ENCODE measurements at places on chromosomes 11 and 22. TPM values are rescaled to one million over a fixed set of nuclear protein-coding genes. Genes with fewer than 3 reads are reported as not detected.

GRCh38 chr11:15849257-15849656 lies 507.1 kb downstream of the SOX6 start:
- H3K4me1 ChIP-seq = peaks cover 6% of the 10 kb centered on the region
- no peak overlapping the region for H3K27ac ChIP-seq
- H3K27me3 ChIP-seq = no peaks in the 10 kb centered on the region
- no peaks in the 10 kb centered on the region for H3K36me3 ChIP-seq

GRCh38 chr22:44438056-44438455 lies 60.0 kb downstream of the RTL6 start:
- H3K36me3 ChIP-seq = no peaks in the 10 kb centered on the region
- no peak overlapping the region for H3K27ac ChIP-seq
- no peaks in the 10 kb centered on the region for H3K4me1 ChIP-seq
- DNase-seq = no peak
- no peaks in the 10 kb centered on the region for H3K27me3 ChIP-seq
- no peak overlapping the region for H3K4me3 ChIP-seq

Gene POLR2F
- total RNA-seq = 107 TPM

Gene OR56A1
- total RNA-seq = 0.06 TPM

Gene KRTAP5-7
- total RNA-seq = 0.94 TPM

DNA sequence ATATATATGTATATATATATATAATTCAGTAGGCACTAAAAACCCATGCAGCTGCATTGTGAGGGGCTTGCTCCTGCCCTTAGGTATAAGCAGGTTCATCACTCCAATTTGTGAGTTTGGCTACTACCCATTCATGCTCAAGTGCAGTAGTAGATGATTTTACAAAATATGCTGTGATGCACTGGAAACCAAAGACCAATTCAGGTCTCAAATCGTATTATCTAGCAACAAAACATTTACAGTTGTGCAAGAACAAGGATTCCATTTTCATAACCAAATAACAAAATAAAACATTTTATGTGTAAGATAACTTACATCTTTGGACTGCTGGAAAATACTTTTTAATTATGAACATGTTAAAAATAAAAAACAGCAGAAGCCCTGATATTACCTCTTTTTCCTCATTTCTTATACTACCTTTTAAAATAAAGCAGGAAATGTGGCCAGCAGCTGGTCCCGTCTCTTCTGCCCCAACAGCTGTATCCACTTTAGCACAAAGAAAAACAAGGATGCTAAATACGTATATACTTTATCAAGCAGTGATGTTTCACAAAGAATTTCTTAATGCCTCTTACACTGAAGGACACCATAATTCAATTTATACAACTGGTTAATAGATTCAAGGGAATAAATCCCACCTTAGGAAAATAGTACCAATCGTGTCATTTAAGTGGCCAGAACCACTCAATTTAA lies 2.8 kb downstream of the CREBZF start:
- H3K36me3 ChIP-seq = no peaks in the 10 kb centered on the region
- no peaks in the 10 kb centered on the region for H3K27me3 ChIP-seq
- no peak for DNase-seq
- no peak overlapping the region for H3K27ac ChIP-seq

Gene NAV2
- 6.0 TPM for total RNA-seq

DNA sequence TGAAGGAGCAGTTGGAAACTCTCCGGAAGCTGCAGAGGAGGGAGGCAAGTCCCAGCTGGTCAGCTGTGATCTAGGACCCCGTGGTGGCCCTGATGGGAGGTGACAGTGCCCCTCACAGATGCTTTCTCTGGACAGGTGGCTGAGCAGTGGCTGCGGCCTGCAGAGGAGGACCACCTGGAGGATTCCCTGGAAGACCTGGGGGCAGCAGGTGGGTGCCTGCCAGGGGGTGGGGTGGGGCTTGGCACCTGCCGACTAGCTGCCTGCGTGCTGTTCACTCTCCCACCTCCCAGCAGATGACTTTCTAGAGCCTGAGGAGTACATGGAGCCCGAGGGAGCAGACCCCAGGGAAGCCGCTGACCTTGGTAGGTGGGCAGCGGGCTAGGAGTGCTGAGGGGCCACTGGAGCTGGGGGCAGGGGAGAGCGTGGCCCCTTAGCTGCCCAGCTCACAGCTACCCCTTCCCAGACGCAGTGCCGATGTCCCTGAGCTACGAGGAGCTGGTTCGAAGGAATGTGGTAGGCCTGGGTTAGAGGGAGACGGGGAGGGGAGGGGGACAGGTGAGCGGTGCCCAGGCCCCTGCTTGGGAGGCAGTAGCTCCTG lies 3.1 kb downstream of the SCO2 start:
- H3K4me1 ChIP-seq = peaks cover 17% of the 10 kb centered on the region
- no peak overlapping the region for H3K4me3 ChIP-seq
- H3K36me3 ChIP-seq = no peaks in the 10 kb centered on the region
- no peak overlapping the region for H3K27ac ChIP-seq

DNA sequence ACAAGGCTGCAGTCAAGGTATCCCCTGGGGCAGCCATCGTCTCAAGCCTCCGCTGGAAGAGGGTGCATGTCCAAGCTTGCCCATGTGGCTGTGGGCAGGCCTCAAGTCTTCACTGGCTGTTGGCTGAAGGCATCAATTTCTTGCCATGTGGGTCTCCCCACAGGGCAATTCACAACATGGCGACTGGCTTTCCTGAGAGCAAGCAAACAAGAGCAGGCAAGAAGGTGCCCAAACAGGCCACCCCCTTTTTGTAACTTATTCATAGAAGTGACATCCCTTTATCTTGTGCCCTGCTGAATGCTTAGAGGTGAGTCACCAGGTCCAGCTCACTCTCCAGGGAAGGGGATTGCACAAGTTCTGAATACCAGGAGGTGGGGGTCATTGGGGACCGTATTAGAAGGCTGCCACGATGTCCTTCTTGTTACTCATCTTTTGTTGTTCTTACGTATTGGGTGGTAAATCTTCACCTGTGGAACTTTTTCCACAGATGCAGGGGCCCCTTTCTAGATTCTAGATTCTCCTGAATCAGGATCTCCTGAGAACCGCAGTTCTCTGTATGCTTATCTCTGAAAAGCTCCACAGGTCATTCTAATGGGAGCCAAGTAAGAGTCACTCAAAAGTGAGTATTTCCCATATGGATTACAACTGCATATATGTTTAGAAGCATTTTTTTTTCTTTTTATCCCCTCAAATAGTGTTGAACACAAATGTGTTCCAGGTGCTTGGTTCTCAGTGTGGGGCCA lies 44.2 kb upstream of the MICAL2 start:
- H3K4me3 ChIP-seq = no peak overlapping the region
- no peaks in the 10 kb centered on the region for H3K36me3 ChIP-seq
- no peak for DNase-seq

Gene BEST1
- total RNA-seq = 33.4 TPM

Gene ADAMTS15
- 2.8 TPM for total RNA-seq

- no peaks in the 10 kb centered on the region for H3K36me3 ChIP-seq
- DNase-seq = no peak
- peaks cover 17% of the 10 kb centered on the region for H3K4me1 ChIP-seq
- no peak overlapping the region for H3K4me3 ChIP-seq
- no peaks in the 10 kb centered on the region for H3K27me3 ChIP-seq
Measured at GRCh38 chr11:33697997-33698396, 2.6 kb downstream of the C11orf91 start.

Gene OR51B4
- total RNA-seq = 0.74 TPM

DNA sequence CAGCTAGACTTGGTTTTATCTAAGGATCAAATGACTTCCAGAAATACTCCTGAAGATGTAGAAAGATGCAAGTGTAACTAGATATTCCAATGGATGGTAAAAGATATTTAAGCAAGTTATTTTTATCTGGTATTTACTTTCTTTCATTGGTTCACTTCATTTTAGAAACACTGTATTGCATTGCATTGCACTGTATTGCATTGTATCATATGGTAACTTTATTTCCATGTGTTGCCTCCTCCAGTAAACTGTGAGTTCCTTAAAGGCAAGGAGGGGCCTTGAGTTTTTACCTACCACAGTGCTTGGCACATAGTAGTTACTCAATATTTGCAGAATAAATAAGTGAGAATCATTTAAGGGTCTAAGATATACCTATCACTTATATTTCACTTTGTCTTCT lies 31.8 kb upstream of the FLI1 start:
- H3K4me3 ChIP-seq = no peak overlapping the region
- no peaks in the 10 kb centered on the region for H3K4me1 ChIP-seq
- H3K36me3 ChIP-seq = no peaks in the 10 kb centered on the region
- H3K27me3 ChIP-seq = no peaks in the 10 kb centered on the region

DNA sequence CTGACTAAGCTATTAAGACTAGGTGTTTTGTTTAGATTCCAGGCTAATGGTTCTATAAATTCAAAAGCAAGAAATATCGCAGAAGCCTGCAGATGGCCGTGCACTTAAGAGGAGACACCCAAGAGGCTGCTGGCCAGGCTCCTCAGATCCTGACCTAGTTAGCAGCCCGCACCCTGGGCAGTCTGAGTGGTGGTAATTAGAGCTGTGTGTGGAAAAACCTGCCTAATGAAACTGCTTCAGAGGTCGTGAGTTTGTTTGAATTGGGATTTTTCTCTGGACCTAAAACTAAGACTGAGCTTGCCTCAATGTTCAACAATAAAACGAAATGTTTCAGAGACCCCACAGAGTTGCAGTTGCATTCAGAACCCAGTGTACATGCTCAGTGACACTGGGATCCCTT lies 627.7 kb downstream of the OPCML start:
- H3K27ac ChIP-seq = no peak overlapping the region
- no peaks in the 10 kb centered on the region for H3K36me3 ChIP-seq
- H3K27me3 ChIP-seq = no peaks in the 10 kb centered on the region
- no peaks in the 10 kb centered on the region for H3K4me1 ChIP-seq
- H3K4me3 ChIP-seq = no peak overlapping the region

- no peaks in the 10 kb centered on the region for H3K4me1 ChIP-seq
- DNase-seq = peak; percentile 12
- H3K36me3 ChIP-seq = no peaks in the 10 kb centered on the region
- H3K27me3 ChIP-seq = no peaks in the 10 kb centered on the region
- no peak overlapping the region for H3K27ac ChIP-seq
- H3K4me3 ChIP-seq = no peak overlapping the region
Measured at GRCh38 chr11:69384251-69385143, 90.5 kb downstream of the MYEOV start.

Gene CRYBB2
- 5.2 TPM for total RNA-seq

DNA sequence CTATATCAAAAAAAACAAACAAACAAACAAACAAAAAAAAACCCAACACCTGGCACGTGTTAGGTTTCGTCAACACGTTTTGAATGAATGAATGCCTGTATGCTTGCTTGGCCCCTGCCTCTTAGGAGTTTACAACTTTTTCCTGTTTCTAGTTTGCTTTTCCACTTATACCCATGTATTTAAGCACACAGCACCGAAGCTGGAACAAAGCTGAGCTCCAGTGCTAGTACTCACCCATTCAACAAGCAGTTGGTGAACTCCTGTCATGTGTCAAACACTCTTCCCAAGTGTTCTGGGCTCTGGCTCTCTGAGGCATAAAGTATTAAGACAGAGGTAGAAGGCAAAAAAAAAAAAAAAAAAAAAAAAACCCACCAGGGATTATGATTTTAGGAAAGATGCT lies 599.3 kb downstream of the BUD13 start:
- DNase-seq = no peak
- no peaks in the 10 kb centered on the region for H3K36me3 ChIP-seq
- H3K27ac ChIP-seq = no peak overlapping the region
- H3K4me3 ChIP-seq = no peak overlapping the region
- no peaks in the 10 kb centered on the region for H3K4me1 ChIP-seq

DNA sequence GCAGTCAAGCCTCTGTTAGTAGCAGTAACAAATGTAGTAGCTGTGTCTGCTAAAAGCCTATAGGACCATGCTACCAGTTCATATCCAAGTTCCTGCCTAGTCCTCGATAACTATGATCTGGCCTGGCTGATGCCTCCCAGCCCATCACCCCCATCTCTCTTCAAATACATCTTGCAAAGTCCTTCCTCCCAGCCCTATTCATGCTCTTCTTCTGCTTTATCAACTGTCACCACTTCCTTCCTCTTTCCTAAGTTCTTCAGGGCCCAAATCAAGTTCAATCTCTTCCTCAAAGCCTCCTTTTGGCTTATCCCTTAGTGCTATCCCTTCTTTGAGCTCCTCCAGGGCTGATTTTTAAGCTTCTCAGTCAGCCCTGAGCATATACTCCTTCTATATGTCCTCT lies 150.9 kb upstream of the THY1 start:
- H3K4me1 ChIP-seq = no peaks in the 10 kb centered on the region
- no peak overlapping the region for H3K4me3 ChIP-seq
- H3K36me3 ChIP-seq = no peaks in the 10 kb centered on the region

GRCh38 chr11:121965330-121965729 lies 150.7 kb downstream of the BLID start:
- H3K4me1 ChIP-seq = peaks cover 20% of the 10 kb centered on the region
- H3K27ac ChIP-seq = no peak overlapping the region
- H3K4me3 ChIP-seq = no peak overlapping the region
- no peaks in the 10 kb centered on the region for H3K27me3 ChIP-seq

DNA sequence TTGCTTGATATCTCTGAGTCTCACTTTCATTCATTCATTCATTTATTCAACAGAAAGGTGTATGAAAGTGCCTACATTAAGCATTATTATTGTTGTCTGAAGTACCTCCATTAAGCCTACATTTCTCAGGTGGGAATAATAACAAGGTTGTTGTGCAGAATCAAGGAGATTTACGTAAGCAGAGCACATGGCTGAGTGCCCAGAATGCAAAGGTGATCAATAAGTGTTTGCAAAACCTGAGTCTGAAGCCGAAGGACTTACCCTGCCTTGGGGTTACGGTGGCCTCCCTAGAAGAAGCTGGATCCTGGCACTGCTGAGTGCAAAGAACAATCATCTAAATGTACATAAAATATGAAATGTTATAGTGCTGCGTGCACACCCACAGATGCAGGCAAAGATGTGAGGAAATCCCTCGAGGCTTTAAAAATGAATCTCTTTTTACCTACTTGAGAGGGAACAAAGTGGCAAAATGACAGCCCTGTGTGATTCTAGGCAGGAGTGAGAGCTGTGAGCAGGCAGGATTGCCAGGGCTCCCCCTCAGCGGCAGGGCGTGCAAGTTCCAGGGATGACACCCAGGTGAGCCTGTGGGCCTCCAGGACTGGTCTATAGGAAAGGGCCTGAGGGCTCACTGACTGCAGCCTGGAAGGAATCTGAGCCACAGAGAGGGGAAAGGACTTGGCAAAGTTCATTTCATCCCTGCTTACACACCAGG lies 133.1 kb upstream of the TBCEL start:
- no peak overlapping the region for H3K4me3 ChIP-seq
- no peak overlapping the region for H3K27ac ChIP-seq
- H3K36me3 ChIP-seq = no peaks in the 10 kb centered on the region
- H3K27me3 ChIP-seq = no peaks in the 10 kb centered on the region
- no peaks in the 10 kb centered on the region for H3K4me1 ChIP-seq

- no peaks in the 10 kb centered on the region for H3K27me3 ChIP-seq
- no peak for DNase-seq
- no peaks in the 10 kb centered on the region for H3K36me3 ChIP-seq
- H3K4me1 ChIP-seq = peaks cover 4% of the 10 kb centered on the region
- H3K27ac ChIP-seq = no peak overlapping the region
Measured at GRCh38 chr22:42624551-42625106, 9.9 kb upstream of the POLDIP3 start.

DNA sequence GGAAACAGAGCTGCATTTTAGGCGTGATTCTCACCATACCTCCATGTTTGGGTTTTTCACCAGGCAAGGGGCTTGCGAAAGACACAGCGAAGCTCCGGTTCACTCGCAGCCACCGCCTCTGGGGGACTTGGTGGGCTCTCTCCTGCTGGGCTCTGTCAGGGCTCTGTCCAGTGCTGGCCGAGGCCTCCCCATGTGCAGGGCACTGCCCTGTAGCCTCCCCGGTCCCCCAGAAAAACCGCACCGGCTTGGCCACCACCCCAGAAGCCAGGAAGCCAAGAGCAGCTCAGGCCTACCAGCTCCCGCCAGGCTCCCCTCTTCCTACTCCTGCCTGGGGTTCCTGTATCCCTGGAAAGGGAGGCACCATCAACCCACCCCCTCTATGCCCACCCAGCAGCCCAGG lies 151.5 kb downstream of the CTTN start:
- no peak overlapping the region for H3K4me3 ChIP-seq
- H3K36me3 ChIP-seq = no peaks in the 10 kb centered on the region
- H3K27ac ChIP-seq = no peak overlapping the region
- no peak for DNase-seq
- no peaks in the 10 kb centered on the region for H3K27me3 ChIP-seq

All from testis (tissue), 5 donors.